Fibroblast of skin of abdomen (primary cell): ENCODE measurements at places on chromosomes 4 and X.

DNA sequence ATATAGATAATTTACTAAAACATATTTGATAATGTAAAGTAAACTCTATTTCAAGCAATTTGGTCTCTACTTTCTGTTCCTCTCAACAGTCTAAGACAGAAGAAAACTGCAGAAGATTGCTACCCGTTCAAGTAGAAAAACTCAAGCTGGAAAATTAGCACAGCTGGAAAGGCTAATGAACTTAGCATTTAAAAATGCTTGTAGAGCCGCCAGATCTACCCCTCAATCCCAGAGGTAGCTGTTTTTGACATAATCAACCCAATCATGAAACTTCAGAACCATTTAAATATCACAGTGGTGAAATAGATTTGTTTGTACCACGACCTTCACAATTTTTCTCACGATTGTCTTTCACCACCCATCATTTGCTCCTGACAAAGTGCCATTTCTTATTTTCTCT lies 479.5 kb downstream of the SPRY1 start:
- no peak for DNase-seq

- DNase-seq, result no peak
Measured at GRCh38 chr4:41221850-41222645, 7.7 kb upstream of the APBB2 start.

DNA sequence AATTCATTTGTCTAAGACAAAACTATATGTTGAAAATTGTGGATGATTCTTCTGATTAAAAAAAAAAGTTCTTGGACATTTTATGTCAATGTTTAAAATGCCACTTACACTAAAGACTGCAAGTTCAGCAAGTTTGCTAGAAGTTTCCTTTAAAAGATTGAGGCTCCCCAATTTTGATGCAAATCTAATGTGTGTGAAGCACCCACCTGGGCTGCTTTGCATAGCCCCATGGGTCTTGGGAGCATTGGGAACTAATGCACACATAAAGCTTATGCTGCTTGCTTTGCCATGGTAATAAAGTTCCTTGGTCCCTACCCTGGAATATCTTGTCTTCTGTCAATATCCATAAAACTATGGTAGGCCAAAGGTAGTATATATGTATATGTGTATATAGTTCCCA lies 725.9 kb upstream of the GRID2 start:
- no peak for DNase-seq

DNA sequence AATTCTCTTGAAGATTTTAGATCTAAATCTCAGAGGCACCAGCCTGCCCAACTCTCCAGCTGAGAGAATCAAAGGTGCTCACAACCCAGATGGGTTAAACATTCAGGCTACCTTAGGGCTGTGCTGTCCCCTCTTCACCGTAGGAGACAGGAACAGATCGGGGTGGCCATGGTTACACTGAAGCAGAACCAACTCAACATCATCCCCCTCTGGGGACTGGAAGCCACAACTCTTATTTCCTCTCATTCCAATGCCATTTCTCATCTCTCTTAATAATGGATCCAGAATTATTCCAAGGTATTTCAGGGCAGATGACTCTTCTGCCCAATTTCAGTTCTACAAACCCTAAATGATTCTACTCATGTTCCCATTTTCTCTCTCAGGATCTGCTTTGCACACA lies 109.7 kb downstream of the NKX6-1 start:
- peak; percentile 53 for DNase-seq

- no peak for DNase-seq
Measured at GRCh38 chr4:155907556-155907955, 4.1 kb downstream of the TDO2 start.

DNA sequence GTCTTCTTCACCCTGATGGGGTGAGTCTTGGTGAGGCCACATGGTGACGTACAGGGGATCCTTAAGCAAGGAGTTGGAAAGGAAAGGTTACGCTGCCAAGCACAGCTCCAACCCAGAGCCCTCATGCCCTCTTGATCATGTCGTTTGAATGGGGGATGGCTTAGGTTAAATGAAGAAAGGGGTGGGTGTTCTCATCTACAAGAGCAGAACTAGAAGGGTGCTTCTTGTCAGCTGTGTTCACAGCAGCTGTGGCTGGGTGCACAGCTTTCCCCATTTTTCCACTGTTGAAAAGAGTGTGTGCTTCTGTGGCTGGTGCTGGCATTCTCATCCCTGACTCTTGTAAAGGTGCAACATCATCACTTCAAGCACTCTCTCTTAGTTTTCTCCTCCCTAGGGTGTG lies 15.5 kb upstream of the SCRG1 start:
- DNase-seq, result no peak

DNA sequence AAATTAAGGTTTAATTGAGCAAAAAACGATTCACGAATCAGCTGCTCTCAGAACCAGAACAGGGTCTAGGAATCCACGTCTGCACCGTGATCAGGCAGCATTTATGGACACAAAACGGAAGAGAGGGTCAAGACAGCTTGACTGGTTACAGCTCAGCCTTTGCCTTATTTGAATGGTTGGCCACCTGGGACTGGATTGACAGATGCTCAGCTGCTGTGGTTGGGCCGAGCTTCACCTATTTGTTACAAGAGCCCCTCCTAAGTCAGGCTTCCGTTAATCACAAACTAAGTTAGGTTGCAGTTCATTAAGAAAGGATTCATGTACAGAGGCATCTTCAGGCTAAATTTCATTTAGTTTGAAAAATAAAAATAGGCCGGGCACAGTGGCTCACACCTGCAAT lies 50.6 kb upstream of the MAN2B2 start:
- DNase-seq, result no peak

GRCh38 chrX:50098241-50098640 lies 102.6 kb downstream of the AKAP4 start:
- DNase-seq, result no peak

DNA sequence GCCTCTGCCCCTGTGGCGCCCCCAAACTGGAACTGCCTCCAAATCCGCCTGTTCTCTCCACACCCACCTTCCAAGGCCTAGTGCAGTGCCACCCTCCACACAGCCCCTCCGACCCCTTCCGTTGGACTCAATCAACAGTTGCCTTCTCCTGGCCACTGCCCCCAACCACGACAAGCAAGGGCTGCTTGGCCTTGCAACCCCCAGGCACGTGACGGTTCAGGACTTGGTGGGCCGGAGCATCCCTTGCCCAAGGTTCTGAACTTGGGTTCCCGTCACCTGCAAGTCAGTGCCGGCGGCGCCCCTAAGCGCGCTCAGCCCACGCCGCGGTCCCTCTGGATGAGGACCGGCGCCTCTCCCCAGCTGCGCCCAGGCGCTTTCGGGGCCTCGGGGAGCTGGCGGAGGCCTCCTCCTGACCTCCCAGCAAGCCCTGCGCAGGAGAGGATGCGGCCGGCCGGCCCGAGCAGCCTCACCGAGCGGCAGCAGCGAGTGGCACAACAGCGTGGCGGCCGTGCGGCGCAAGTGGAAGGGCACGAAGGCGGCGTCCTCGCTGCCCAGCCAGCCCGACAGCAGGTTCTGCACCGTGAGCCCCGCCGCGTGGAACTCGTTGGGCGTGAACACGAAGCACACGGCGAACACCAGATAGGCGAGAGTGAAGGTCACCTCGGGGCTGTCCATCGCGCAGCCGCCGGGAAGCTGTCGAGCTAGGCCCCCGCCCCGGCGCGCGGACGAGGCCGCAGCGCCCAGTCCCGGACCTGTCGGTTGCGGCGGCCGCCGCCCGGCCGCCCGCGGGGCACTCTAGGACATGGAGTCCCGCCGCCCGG lies 750 bp downstream of the TMEM129 start:
- peak; percentile 16 for DNase-seq

DNA sequence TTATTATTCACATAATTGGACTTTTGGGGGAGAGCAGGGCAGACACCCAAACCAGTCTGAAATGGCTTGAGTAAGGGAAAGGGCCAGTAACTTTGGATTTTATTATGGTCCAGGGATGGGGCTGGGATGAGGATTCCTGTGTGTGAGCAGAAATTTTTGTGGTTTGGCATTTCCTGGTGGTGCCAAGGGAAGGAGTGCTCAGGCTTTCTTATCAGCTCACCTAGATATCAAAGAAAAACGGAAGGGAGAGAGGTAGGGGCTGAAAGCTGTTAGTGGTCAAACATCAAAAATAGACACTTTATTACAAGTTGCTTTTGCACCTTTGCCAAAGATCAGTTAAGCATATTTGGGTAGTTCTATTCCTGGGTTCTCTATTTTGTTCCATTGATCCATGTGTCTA lies 128.5 kb upstream of the DIPK2B start:
- DNase-seq, result no peak

- peak; percentile 65 for DNase-seq
Measured at GRCh38 chr4:20393486-20394100, 141.9 kb downstream of the SLIT2 start.

GRCh38 chrX:77446908-77447652 lies at the start of gene FGF16:
TSS of gene FGF16 (plus strand) at chrX:77447389. CDS start at chrX:77447675, 286 bp downstream.
- DNase-seq, result no peak

GRCh38 chr4:99998062-99998867 lies 48.2 kb upstream of the H2AZ1 start:
- DNase-seq, result peak; percentile 44
